ENCODE measurements at places on chromosomes 4 and X.

GRCh38 chr4:2058264-2059045 is 672 bp upstream of the NAT8L start:
- peak; percentile 6 for DNase-seq

DNA sequence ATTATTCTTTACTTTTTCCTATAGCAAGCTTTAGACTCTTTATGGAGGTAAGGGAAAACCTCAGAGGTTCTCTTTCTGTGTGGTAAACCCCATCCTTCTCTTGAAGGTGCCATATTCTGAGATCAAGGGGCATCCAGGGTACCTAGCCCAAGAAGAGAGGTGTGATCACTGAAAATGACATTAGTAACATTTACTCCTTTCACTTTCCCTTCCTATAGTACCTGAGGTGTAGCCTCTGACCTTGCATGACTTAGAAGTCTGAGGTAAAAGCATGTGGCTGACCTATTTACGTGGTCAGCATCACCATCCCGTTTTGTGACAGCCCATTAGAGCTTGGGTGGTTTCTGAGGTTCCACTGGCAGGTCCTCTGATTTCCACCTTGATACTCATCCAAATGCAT is 25.7 kb downstream of the SGMS2 start:
- DNase-seq: no peak

DNA sequence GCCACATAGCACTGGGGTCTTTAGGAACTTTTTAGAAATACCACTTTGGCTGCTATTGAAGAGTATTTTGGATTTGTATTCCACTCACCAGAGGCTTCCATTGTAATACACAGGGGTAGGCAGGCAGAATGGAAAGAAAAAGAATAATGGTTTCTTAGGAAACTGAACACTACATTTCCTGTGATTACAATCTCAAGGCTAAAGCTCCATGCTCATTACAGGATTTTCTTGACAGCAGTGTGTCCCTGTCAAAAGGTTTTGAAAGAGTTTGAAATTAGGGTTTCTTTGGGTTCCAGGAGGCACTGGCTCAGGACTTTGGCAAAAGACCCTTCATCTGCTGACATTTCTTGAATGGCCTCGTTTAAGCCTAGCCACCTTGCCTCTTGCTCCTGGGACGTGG is 74.8 kb upstream of the STIM2 start:
- no peak for DNase-seq

GRCh38 chrX:39440799-39441284 is 639.6 kb downstream of the MID1IP1 start:
- DNase-seq: no peak

DNA sequence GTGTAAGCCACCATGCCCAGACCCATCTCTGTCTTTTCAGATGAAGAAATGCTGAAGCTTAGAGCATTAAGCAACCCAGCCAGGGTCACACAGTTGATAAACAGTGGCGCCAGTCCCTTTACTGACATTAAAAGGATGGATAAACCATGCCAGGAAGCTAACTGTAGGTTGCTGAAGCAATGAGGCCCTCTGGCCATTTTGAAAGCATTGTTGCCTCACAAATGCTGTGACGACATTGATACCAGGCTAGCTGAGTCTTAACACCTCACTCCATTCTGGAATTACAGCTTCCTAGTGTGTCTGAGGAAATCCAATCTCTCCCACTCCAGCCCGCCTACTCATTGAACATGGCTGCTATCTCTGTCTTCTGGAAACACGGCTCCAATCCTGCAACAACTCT is 89.7 kb downstream of the LNX1 start:
- DNase-seq: no peak

DNA sequence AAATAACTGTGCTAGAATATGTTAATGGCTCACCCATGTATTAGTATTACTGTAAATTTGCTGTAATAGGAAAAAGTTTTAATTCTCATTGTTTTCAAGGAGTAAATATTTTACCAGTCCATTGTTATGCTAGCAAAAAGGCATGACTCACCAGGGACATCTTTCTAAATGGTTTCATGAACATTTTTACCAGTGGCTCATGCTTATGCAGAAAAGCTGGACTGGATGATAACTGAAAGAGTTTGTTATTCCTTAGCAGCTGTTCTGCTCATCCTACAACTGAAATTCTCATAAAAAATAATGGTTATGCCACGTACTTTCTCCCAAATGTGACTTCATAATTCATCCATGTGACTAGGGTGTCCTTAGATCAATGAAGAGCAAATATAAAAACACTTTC is 111.9 kb upstream of the PCDH18 start:
- peak; percentile 69 for DNase-seq
